ENCODE measurements at places on chromosomes 12 and 14.

DNA sequence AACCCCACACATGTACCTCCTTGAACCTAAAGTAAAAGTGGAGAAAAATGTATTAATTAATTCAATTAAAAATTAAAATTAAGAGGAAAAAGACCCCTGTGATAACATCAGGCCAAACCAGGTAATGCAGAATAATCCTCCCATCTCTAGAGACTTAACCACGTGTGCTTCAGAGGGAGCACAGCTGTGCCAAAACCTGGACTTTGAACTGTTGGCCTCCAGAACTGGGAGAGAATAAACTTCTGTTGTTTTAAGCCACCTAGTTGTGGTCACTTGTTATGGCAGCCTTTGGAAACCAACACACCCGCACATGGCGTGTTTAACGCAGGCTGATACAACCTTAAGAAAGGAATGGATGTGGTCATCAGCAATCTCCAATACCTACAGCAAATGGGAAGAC is 23.8 kb downstream of the OAS2 start:
- no peaks in the 10 kb centered on the region for H3K4me1 ChIP-seq
- no peak overlapping the region for H3K4me3 ChIP-seq
- no peaks in the 10 kb centered on the region for H3K27me3 ChIP-seq
- no peak overlapping the region for H3K27ac ChIP-seq
- no peak for DNase-seq

DNA sequence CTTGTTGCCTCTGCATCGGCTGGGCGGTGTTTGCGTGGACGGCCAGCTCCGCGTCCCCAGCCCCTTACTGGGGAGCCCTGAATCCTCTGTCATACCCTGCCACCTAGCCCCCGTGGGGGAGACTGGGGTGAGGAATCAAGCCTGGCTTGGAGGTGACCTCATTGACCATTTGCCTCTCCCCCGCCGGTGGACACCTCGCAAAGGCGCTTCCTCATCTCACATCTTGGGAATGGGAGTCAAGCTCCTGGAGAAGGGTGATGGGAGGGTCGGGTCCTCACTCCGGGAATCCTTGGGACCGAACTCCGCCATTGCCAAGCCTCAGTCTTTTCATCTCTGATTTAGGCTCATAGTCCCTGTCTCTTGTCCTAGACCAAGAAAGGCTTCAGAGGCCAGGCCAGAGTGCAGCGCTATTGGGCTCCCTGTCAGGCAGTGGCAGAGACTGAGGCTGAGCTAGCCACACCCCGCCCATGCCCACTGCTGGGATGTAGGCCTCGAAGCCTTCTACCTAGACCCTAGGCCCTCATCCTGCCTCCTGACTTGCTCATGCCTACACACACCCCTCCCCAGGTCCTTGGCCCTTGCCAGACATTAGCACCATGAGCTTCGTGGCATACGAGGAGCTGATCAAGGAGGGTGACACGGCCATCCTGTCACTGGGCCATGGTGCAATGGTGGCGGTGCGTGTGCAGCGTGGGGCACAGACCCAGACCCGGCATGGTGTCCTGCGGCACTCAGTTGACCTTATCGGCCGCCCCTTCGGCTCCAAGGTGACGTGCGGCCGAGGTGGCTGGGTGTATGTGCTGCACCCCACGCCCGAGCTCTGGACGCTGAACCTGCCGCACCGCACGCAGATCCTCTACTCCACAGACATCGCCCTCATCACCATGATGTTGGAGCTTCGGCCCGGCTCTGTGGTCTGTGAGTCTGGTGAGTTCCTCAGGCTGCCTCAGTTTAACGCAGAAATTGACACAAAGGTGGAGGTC is 678 bp downstream of the TRMT61A start:
- H3K4me1 ChIP-seq, result peaks cover 49% of the 10 kb centered on the region
- DNase-seq, result no peak
- H3K27me3 ChIP-seq, result no peaks in the 10 kb centered on the region
- H3K27ac ChIP-seq, result peak overlapping the region; percentile 92

GRCh38 chr14:100035700-100036099 is 29.5 kb upstream of the EVL start:
- peaks cover 35% of the 10 kb centered on the region for H3K4me1 ChIP-seq
- H3K27me3 ChIP-seq, result no peaks in the 10 kb centered on the region
- H3K36me3 ChIP-seq, result no peaks in the 10 kb centered on the region
- no peak for DNase-seq

GRCh38 chr14:106459971-106460730 is 933.8 kb downstream of the TMEM121 start:
- H3K4me1 ChIP-seq, result no peaks in the 10 kb centered on the region
- no peak overlapping the region for H3K27ac ChIP-seq
- peaks cover 8% of the 10 kb centered on the region for H3K27me3 ChIP-seq
- H3K36me3 ChIP-seq, result no peaks in the 10 kb centered on the region

GRCh38 chr12:91382081-91382543 is 199.5 kb upstream of the DCN start:
- H3K36me3 ChIP-seq, result no peaks in the 10 kb centered on the region
- H3K4me3 ChIP-seq, result peak overlapping the region; percentile 50
- peak; percentile 81 for DNase-seq
- H3K27ac ChIP-seq, result peak overlapping the region; percentile 39

DNA sequence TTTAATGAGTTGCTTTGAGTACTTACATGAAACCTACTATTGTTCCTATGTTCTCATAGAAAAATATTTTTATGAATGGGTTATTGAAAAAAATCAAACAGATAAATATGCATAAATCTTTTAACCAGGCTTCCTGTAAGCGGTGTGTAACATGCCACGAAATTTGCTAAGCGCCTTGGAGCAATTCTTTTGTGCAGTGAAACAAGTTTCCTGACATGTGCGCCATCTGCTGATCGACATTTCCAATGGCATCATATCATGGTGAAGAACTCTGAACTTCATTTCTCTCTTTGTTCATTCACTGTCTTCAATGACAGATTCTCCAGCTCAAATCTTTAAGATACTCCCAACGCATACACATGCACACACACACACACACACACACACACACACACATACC is 145.6 kb upstream of the NAV3 start:
- DNase-seq, result no peak
- no peaks in the 10 kb centered on the region for H3K27me3 ChIP-seq
- H3K4me3 ChIP-seq, result no peak overlapping the region
- H3K36me3 ChIP-seq, result no peaks in the 10 kb centered on the region

DNA sequence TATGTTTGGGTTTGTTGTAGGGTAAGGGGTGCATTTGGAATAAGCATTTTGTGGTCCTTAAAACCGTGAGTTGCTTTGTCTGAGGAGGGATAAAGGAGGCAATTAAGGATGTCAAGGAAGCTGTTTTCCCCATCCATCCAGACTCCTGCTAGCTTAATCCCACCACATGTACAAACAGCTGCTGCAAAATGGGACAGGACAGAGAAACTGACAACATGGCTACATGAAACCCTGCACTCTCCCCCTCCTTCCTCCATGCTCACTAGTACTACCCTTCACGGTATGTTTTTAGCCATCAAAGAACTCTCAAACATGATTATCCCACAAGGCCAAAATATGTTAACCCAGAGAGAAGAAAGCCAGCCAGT is 20.6 kb downstream of the ST8SIA1 start:
- H3K27me3 ChIP-seq, result no peaks in the 10 kb centered on the region
- H3K27ac ChIP-seq, result no peak overlapping the region
- H3K4me3 ChIP-seq, result no peak overlapping the region
- no peaks in the 10 kb centered on the region for H3K4me1 ChIP-seq

DNA sequence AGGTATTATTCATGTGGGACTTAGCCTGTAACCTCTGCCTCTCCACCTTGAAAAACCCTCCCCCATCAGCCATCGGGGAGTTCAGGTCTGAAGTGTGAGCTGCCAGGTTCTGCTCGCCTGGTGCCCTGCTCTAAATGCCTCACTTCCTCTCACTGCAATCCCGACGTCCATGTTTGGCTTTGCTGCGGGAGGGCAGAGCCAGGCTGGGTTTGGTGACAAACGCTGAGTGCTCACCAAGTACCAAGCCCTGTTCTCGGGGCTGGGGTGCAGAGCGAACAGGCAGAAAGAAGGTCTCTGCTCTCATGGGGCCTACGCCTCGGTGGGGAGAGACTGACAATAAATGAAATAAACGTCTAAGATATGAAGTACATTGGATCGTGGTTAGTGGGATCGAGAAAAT is 2.1 kb upstream of the ADGRD1 start:
- no peaks in the 10 kb centered on the region for H3K27me3 ChIP-seq
- no peak for DNase-seq
- H3K4me1 ChIP-seq, result peaks cover 35% of the 10 kb centered on the region
- no peak overlapping the region for H3K4me3 ChIP-seq
- H3K36me3 ChIP-seq, result no peaks in the 10 kb centered on the region

- peaks cover 25% of the 10 kb centered on the region for H3K4me1 ChIP-seq
- H3K36me3 ChIP-seq, result no peaks in the 10 kb centered on the region
- H3K4me3 ChIP-seq, result peak overlapping the region; percentile 75
- H3K27ac ChIP-seq, result peak overlapping the region; percentile 77
These were observed 982 bp downstream of the BCL7A start for GRCh38 chr12:122022393-122023338.

- DNase-seq, result no peak
- H3K27ac ChIP-seq, result peak overlapping the region; percentile 1
- H3K27me3 ChIP-seq, result no peaks in the 10 kb centered on the region
- H3K36me3 ChIP-seq, result no peaks in the 10 kb centered on the region
- H3K4me1 ChIP-seq, result peaks cover 35% of the 10 kb centered on the region
These were observed 54.0 kb downstream of the SLC38A1 start for GRCh38 chr12:46214668-46215436.

DNA sequence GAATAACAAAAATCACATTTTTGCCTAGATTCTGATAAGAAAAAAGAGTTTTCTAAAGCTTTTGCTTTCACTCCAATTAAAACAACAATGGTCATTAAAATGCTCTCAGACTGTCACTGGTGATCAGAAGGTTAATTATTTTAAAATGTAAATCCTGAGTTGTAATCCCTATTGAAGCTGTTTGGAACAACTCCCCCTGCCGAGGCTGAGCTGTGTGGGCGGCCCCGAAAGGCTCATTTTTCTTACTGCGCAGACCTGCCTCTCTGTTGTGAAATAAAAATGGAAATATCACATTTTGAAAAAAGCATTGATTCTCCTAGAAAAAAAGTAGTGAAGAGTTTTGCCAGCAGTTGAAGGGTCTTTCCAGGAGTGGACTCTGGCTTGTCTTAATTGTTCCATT is 174.8 kb upstream of the CDKN3 start:
- no peak for DNase-seq
- no peaks in the 10 kb centered on the region for H3K36me3 ChIP-seq
- H3K4me1 ChIP-seq, result peaks cover 10% of the 10 kb centered on the region
- no peak overlapping the region for H3K4me3 ChIP-seq

- no peak overlapping the region for H3K4me3 ChIP-seq
- no peaks in the 10 kb centered on the region for H3K36me3 ChIP-seq
- no peaks in the 10 kb centered on the region for H3K27me3 ChIP-seq
These were observed 7.8 kb downstream of the NIN start for GRCh38 chr14:50823051-50823761.

DNA sequence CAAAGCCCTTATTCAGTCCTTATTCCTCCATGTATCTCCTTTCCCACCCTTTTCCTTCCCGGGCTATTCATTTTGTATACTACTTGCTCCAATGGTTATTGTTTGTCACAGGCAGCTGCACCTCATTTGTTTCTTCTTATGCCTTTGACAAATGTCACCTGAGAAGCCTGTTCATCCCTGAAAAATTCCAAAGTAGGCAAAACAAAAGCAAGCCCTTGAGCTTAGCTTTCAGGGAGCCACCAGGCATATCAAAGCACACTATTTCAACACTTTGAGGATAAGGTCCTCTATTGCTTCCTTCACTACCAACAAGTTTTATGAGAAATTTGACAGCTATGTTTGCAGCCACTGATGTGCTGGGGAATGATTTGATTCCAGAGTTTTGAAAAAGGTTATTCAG is 738.7 kb upstream of the LMO3 start:
- no peaks in the 10 kb centered on the region for H3K27me3 ChIP-seq
- no peak overlapping the region for H3K27ac ChIP-seq
- DNase-seq, result no peak
- no peaks in the 10 kb centered on the region for H3K4me1 ChIP-seq
- H3K36me3 ChIP-seq, result no peaks in the 10 kb centered on the region
- H3K4me3 ChIP-seq, result no peak overlapping the region

DNA sequence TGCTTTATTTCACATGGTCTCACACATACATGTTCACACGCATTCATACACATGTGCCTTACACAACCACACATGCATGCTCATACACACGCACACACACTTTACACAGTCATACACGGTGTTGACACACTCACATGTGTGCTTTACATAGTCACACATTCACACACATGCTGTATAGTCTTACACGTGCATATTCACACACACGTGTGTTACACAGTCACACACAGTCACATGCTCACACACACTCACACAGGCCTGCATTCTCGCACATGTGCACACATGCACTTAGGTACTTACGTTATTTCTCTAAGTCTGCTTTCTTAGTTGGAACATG is 18.0 kb upstream of the PLEKHG3 start:
- DNase-seq, result no peak
- H3K36me3 ChIP-seq, result no peaks in the 10 kb centered on the region
- no peaks in the 10 kb centered on the region for H3K27me3 ChIP-seq
- H3K27ac ChIP-seq, result no peak overlapping the region
- H3K4me1 ChIP-seq, result peaks cover 28% of the 10 kb centered on the region
